ENCODE measurements at places on chromosomes 4 and X.

DNA sequence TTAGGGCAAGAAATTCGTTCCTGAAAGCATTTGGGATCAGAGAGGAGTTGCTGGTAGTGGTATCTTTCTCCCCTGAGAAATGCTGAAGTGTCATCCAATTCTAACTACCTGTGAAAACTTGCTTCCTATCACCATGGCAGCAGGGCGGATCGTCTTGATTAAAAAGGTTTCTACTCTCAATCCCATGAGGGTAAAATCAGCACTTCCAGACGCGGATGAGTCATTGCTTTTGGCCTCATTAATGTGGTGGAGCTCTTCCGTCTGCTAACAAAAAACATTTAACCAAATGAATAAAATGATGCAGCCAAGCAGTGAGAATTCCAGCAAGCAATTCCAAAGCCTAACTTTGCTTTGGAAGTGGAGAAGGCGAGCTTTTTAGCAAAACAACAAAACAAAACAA, 325.6 kb downstream of the CAMK2D start:
- DNase-seq, result peak; percentile 68

DNA sequence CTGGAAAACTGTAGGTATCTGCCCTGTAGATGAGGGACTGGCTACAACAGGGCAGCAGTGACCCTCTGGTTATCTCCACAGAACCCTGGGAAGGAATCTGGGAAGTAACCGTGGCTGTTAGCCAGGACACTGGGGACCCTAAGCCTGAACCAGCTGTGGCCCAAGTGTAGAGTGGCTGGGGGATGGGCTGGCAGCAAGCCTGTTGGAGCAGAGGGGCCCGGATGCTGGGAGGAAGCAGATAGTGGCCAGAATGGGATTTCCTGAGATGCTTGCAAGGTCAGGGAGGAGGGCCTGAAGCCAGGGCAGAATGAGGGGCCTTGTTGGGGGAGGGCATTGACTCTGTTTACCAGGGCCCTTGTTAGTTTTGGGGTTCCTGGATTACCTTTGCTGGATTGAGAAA, 161.0 kb upstream of the EOLA2 start:
- no peak for DNase-seq

DNA sequence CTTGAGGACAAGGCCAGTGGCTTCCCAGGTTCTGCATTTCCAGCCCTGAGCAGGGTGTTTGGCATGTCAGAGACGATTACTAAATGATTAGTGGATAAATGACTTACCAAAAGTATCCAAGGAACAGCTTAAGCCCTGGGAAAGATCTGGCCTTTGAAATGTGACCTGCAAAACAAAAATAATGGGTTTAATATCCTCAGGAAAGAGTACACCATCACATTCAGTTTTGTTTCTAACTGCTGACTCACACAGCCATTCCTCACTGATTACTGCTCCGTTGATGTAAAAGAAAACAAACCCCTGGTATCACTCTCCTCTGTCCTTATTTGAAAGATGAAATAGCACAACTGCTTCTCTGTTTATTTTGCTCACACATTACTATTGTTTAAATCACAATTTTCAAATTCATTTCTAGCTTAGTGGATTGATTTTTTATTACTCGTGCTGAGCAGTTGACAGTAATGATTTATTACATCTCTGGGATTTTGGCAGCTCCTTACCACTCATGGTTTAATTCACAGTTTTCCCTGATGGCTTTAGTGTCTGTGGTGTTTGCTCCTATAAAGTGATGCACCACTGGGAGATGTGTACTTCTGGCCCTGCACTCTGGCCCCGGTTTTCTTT, 117.0 kb downstream of the CBLL2 start:
- DNase-seq, result peak; percentile 3

DNA sequence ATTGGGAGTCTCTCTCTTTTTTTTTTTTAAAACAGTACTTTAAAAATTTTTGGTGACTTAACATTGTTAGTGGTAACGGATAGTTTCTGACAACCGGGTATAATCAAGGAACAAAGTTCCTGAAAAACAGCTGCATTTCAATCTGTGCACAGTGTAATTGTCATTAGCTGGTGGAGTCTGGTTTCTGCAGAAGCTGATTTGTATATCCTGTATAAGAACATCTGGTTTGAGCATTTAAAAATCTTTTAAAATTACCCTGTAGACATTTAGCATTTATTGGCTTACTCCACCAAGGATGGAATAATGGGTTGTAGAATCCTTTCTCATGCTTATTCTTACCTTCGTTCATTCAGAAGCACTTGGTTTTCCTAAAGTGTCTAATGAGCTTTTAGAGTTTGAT, 11.2 kb downstream of the JADE1 start:
- DNase-seq, result no peak

- no peak for DNase-seq
These were observed 761.8 kb downstream of the FAM133A start for GRCh38 chrX:94435799-94436198.

DNA sequence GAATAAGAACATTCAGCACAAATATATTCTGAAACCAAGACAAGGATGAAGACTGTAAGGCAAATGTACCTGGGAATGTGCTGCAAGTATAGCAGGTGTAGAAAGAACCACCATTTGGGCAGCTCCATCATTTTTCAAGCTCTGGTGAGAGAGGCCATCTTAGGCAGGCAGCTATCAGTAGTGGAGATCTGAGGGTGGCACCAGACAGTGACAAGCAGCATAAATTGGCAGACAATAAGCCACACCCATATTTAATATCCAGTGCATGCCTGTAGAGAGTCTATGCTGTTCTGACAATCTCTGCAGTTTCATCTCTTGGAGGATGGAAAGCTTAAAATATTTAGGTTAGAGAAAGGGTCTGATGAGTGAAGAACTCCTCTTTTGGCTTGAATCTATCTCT, 22.5 kb downstream of the CCNG2 start:
- no peak for DNase-seq

DNA sequence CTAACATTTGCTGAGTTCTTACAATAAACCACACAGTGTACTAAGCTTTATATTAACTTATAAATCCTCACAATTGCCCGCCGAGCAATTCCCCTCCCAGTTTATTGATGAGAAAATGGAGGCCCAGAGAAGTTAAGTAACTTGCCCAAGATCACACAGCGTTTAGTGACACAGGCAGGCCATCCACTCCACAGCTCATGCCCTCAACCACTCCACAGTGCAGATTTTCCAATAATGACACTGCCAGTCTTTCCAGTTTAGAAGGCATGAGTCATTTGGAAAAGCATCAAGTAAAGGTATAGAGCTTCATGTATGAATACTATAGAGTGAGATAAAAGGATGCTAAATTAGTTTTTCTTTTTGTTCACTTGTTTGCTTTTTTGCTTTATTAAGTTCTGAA, 208.5 kb downstream of the CAMK2D start:
- no peak for DNase-seq

DNA sequence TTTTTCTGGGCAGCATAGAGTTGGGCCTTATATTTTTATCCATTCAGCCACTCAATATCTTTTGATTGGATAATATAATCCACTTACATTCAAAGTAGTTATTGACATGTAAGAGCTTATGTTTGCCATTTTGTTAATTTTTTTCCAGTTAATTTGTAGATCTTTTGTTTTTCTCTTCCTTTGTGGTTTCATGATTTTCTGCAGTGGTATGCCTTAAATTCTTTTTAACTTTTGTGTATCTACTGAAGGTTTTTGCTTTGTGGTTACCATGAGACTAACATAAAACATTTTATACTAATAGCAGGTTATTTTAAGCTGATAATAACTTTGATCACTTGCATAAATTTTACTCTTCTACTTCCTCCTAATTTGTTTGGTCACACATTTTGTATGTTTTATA, 140.8 kb upstream of the GATB start:
- DNase-seq, result no peak

DNA sequence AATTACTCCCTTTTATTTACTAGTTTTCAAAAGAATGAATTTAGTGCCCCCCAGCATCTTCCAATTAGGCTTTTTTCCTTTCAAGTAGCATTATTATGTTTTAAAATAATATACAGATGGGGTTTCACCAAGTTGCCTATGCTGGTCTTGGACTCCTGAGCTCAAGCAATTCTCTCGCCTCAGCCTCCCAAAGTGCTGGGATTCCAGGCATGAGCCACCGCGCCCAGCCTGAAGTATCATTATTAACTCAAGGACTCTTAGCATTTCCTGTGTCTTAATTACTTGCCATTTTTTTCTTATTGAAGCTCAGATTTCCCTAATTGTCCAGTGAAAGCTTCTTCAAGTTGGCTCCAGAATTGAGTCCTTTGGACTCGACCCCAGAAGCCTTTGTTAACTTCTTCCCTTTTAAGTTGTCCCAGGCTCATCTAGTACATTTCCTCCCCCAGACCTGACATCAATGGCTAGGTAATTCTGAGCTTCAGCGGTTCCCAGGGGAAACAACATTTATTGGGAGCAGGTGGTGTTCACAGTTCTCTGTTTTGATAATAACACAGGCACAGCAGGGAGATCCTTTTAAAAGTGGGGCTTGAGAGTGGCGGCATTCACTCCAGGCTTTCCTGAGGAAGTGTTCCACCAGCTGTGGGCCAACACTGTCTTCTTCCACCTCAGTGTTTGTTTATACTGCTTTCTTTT, 10.0 kb downstream of the SAT1 start:
- DNase-seq, result no peak

GRCh38 chrX:116317409-116317808, 119.0 kb upstream of the SLC6A14 start:
- DNase-seq, result peak; percentile 63

GRCh38 chrX:47169273-47169672, 24.3 kb downstream of the RBM10 start:
- no peak for DNase-seq

DNA sequence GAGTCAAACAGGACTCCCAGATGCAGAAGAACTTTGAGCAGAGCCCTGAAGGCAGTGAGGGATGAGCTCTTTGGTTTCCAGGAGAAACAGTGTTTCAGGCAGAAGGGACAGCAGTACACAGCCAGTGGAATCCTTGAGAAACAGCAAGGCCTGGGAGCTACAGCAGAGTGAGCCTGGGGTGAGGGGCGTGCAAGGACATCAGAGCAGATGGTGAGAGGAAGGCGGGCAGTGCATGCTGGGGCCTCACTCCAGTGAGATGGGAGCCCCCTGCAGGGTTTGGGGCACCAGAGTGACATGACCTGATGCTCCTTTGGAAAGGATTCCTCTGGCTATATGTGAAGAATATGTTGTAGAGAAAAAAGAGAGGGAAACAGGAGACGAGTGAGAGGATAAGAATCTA, 98.1 kb upstream of the EGFL6 start:
- no peak for DNase-seq

DNA sequence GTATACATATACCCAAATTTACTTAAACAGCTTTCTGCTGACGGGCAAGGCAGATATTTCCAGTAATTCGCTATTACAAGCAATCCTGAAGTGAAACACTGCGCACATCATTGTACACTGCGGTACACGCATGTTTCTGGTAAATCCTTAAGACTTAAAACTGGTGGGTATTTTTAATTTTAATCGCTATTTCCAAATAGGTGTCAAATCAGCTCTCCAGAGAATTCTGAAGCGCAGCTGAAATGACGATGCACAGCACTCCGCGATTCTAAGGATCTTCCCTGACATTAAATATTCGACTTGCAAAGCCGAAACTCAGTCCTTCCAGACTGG, 361 bp downstream of the TMEM128 start:
- DNase-seq, result no peak

DNA sequence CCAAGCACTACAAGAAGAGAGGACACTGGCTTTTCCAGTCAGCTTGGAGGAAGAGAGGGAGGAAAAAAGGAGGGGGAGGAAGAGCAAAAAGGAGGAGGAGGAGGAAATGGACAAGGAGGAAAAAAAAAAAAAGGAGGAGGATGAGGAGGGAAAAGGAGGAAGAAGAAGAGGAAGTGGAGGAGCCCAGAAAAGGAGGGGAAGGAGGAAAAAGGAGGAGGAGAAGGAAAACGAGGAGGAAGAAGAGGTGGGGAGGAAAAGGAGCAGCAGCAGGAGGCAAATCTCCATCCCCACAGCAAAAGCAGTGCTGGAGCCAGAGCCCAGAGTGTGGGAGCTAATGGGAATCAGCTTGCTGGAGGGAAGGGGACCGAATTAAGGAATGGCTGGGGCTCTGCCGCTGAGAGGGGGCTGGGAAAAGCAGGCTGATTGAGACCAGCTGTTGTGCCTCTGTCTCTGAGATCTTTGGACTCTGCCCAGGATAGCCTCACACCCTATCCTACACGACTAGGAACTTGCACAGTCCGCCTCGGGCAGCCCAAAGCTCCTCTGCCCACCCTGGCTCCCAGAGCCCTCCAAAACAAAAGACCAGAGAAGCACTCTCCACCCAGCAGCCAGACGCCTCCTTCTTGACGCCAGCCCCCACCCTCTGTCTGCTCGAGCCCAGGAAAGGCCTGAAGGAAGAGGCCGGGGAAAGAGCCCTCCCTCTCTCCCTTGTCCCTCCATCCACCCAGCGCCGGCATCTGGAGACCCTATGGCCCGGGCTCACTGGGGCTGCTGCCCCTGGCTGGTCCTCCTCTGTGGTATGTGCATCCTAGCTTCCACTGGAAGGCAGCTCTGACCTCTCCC, at the start of gene XPNPEP2:
TSS of gene XPNPEP2 (plus strand) at position 514 of the 843 bp plus-strand sequence. CDS start at position 749, 235 bp downstream.
- no peak for DNase-seq

GRCh38 chr4:169241464-169241863, 29.3 kb downstream of the SH3RF1 start:
- DNase-seq, result no peak

DNA sequence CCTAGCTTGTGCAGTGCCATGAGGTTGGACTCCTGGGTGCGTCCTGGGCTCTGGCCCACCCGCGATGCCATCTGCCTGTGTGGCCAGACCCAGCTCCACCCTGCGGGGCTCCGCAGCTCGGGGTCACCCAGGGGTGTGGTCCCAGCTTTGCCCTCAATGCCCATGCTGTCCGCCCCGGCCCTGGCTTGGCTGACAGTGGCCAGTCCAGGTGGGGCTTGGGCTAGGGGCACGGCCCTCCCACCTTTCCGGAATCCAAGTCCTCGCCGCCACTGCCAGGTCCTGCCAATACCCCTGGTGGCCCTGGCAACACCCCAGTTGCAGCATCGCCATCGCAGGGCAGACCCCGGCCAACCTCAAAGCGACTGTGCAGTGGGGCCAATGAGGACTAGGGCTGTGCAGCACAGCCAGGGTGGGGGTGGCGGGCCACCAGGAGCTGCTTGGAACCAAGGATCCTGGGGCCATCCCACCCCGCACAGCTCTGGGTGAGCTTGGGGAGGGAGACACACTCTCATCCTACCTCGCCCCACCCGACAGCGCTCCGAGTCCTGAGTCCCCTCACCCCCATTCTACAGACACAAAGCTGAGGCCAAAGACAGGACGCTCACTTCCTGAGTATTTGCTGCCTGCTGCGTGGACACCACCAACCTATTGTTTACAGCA, 80.9 kb downstream of the ZNF718 start:
- DNase-seq, result no peak

- no peak for DNase-seq
These were observed 5.0 kb upstream of the TSPAN5 start for GRCh38 chr4:98663226-98664006.

All from SK-MEL-5 (cell line).